Stimulated activated CD4-positive, alpha-beta T cell treated with anti-CD3 and anti-CD28 coated beads, Interleukin-2, amount 100 ng/mL, for 24 hours (primary cell): ENCODE measurements at places on chromosomes 6 and 20.

DNA sequence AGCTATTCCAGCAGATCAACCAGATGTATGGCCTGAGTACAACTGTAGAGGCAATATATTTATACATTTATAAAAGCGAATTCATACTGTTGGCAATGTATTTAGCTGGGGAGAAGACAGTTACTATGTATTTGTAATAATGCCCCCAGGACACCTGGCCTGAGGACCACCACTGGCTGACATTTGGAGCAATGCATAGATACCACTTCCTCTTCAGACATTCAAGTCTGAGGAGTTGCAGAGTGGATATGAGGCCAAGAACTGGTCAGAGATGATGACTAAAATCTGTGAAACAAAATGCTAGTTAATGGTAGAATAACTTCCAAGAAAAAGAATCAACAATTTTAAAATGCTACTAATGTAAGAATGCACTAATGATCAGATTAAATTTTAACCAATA, 462.3 kb downstream of the CDC5L start:
- DNase-seq, result no peak

- no peak for DNase-seq
These were observed 779.9 kb upstream of the MAP3K7 start for GRCh38 chr6:91366781-91367180.

DNA sequence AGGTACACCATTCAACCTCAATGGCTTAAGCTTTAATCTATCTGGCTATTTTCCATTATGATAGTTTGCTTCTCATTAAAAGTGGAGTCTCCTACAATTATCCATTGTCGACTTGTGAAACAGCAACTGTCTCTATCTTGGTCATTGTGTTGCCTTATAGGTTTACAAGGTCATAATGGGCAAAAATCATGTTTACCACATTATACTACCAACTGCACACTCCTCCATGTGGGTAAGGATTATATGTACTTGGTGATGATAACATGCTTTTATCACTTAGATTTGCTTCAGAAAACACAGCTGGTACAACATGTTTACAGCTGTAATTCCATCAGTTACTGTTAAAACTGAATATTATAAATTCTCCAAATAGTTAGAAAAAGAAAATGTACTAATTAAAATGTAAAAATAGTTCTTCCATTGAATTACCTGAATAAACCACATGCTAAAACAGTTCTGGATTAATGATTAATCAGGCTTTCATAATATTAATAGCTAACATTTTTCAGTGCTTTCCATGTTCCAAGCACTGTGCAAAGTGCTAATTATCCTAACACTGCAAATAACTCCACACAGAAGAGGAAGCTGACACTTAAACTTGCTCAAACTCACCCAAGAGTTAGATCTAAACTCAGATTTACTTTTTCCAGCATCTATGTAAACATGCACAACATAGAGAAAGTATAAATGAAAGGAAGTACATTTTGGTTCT, 96.7 kb downstream of the OGFRL1 start:
- no peak for DNase-seq

DNA sequence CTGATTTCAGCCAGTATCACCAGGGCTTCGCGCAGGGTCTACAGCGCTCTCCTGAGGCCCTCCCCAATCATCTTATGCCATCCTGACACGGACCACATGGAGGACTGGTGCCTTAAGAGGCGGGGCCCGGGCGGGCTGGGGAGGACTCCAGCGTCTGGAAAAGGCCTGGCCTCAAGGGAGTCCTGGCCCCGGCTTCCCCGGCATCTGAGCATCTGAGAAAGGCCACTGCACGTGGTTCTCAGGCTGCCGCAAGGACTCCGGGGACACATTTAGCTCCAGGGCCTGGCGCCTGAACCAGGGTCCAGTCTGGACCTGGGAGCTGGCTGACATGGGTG, 21.4 kb downstream of the BHLHE23 start:
- DNase-seq, result no peak

- DNase-seq, result peak; percentile 21
These were observed 141.2 kb downstream of the JARID2 start for GRCh38 chr6:15387118-15387517.
